ENCODE measurements at places on chromosomes 2 and 18. TPM values are rescaled to one million over a fixed set of nuclear protein-coding genes. Genes with fewer than 3 reads are reported as not detected.
A peak's percentile ranks its signal among the peaks of the same experiment; 100 is the strongest.

DNA sequence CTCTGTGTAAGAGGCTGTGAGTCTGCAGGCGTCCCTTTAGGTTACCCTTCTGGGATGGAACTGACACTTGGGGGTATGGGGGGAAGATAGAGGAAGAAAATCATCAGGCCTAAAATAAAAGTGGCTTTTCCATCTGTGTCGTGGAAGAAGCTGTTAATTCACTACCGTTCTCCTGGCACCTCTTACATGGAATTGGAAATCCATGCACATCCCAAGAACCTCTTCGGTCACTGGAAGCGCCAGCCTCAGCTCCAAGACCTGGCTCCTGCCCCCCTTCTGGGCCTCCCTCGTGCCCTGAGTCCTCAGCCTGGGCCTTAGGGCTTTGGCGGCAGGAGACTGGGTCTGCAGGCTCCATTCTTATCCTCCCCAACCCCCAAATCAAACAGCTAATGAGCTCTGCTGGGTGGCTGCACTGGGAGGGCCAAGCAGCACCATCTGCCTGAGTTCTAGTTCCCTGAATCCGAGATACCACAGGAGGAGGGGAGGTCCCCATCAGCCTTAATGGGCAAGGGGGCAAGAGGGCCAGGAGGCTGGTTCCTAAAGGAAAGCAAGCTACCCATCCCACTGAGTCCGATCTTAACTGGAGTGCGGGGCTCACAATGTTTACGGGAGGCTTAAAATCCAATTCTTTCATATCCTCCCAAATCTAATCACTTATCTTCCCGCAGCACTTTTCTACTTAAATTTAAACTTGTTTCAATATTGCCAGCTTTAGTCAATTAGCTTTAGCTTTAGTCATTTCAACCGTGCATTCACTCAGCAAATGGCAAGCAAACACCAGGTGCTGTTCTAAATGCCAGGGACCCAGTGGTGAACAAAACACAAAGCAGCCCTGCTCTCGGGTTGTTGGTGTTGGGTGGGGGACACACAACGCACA is 52.8 kb downstream of the FAM178B start:
- DNase-seq = no peak

GRCh38 chr2:46770622-46771021 is 145.0 kb downstream of the MCFD2 start:
- peak; percentile 89 for DNase-seq

- DNase-seq = peak; percentile 57
Measured at GRCh38 chr2:69997015-69997830, 35.8 kb upstream of the ASPRV1 start.

DNA sequence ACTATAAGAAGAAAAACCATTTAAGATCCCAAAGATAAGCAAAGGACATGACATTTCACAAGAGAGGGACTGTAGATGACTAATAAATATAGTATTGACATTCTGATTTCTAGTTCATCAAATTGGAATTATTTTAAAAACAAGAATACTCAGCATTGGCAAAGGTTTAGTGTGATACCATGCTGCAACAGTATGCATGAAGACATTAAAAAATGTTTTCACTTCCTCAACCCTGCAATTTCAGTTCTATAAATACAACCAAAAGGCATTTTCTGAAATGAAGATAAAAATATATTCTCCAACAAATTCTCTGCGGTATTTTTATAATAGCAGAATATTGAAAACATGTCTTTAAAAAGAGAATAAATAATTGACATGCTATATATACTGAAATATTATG is 2.1 kb downstream of the C2orf81 start:
- no peak for DNase-seq

- DNase-seq = peak; percentile 100
Measured at GRCh38 chr2:227817850-227818674, 4.4 kb downstream of the CCL20 start.

- DNase-seq = peak; percentile 94
Measured at GRCh38 chr2:164920430-164920829, 34.9 kb downstream of the SLC38A11 start.

- DNase-seq = no peak
Measured at GRCh38 chr2:228426502-228427216, 245.2 kb upstream of the SPHKAP start.

DNA sequence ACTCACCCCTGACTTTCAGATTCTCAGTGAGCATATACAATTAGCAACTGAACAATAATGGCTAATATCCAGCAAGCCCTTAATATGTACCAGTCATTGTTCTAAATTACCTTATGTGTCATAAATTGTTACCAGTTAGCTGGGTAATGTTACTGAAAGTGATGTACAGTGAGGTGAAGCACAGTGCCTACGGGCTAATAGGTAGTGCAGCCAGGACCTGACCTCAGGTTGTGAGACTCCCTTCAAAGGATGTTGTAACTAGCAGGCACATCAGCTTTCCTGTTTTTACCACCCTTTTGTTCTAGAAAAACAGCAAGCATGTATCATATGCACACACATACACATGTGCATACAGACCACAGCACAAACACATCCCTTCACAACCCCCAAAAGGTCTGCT is 258.3 kb downstream of the PHLPP1 start:
- peak; percentile 46 for DNase-seq

GRCh38 chr2:84807063-84807485 is 73.8 kb downstream of the TRABD2A start:
- DNase-seq = peak; percentile 65

The ERFE gene
- total RNA-seq = 10.4 TPM

The ABCG5 gene
- not detected for total RNA-seq

Measured in renal cortical epithelial cell (primary cell).